ENCODE measurements at places on chromosomes 12 and 14.
A peak's percentile ranks its signal among the peaks of the same experiment; 100 is the strongest.

DNA sequence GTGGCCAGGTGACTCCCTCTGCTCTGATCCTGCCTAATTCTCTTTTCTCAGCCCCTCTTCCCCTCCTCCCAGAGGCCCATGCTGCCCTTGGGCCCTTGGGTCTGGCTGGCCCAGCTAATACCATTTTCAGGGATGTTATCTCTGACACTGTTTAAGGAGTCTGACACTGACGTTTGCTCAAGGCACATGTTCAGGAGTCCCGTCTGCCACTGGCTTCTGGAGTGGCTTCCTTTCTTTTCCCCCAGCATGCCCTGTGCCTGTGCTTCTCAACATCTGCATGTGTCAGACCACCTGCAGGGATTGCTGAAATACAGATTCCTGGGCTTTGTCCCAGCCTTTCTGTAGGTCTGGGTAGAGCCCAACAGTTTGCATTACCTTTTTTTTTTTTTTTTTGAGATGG lies 128.9 kb downstream of the BCL11B start:
- no peak for DNase-seq

GRCh38 chr14:55136885-55137786 lies 8.1 kb downstream of the LGALS3 start:
- no peak for DNase-seq

GRCh38 chr12:111699962-111700361 lies 14.1 kb downstream of the ACAD10 start:
- DNase-seq = no peak

- peak; percentile 20 for DNase-seq
These were observed 44.4 kb downstream of the AEBP2 start for GRCh38 chr12:19483727-19484126.

DNA sequence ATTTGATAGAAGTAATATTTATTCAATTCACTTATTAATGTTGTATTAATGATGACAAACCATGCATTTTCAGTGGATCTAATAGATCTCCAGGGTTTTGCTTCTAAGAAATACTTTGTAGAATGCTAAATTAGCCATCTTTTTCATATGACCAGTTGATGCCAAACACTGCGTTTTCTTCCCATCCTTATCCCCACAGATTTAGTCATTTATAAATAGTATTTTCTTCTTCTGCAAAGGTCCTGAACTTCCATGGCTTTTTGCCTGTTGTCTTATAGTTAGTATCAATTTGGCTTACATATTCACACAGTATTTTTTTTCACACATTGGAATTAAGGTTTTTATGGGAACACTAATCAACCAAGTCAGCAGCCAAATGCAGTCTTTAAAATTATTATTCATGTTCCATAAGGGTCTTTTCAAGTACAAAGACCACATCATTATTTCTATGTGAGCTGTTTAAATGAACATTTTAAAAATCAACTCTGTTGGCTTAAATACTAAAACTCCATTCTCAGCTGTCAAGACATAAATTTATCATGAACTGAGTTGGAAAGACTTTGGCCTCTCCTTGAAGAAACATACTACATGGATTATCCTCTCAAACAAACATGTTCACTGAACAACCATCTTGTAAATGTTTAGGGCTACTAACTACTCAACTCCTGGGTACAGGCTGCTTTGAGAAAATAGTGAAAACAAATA lies 1278.4 kb upstream of the FLRT2 start:
- DNase-seq = no peak

DNA sequence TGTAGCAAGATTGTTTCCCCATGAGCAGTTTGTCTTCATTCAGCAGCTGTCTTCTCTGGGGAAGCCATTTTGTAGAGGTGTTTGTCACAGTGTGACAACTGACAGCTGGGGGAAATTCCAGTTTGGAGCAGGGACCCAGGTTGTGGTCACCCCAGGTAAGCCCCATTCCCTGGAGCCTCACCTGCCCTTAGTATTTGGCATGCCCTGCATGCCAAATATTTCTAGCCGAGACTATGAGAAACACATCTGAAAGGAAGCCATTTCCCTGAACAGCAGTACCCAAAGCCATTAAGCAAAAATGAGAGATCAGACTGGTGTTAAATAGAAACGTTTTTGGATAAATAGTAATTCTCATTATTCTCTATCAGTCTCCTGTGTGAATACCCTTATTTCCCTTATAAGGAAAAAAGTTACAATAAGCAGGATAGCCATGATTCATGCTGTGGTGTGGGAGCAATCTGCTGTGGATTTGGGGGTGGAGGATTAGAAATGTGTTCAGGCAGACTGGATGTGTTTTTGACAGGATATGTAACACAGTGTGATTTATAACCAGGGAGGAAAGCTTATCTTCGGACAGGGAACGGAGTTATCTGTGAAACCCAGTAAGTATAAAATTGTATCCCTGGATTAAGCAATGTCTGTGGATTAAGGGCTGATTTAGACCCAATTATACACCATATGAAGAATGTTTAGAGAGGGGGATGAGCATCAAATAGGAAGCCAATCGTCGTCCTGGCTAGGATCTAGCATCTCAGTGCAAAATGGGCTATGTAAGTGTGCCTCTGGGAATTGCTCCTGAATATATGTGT lies 68.9 kb downstream of the DAD1 start:
- no peak for DNase-seq

DNA sequence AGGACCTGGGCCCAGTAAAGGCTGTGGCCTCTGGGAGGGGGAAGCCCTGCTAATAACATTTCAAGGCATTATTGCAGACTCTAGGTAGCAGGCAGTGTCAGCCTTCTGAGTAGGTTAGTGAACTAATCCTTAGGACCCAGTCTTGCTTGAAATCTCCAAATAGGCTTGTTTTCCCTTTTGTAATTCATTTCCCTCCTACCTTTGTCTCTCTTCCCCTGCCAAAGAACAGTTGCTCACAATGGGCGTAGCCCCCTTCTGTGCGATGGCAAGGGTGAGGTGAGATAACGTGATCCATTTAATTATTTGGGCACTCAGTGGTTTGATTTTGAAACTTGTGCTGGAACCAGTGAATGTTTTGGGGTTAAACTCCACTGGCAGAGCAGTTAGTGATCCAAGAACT lies 10.9 kb downstream of the PELI2 start:
- no peak for DNase-seq

GRCh38 chr12:67792185-67792584 lies 143.6 kb downstream of the DYRK2 start:
- no peak for DNase-seq

DNA sequence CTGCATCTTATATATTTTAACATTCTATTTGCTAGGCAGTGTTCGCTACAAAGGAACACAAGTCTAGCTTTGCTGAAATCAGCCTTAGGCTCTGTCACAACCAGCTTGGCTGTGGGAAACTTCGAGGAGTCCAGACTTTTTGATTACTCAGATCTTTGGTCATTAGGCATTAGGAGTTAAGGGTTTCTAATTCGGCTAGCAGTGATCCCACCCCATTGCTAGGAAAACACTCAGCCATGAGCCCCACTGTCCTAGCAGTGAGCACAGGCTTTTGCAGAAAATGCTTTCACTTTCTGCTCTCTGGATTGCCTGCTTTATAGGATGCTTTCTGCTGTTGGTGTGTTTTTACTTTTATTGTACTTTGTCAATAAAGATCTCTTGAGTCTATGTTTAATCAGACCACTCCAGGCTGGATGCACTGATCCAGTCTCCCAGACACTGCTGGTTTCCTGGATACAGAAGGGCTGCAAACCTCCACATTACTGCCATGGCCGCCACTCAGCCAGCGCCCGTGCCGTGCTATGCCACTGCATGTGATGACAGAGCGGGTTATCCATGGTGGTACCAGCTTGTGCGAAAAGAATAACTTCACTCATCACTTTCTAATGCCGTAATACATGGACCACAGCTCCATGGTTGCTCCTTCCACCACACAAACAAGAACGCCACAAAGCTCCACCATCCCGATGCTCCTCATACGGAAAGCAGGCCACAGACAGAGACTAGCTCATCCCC lies 41.0 kb upstream of the PYGL start:
- no peak for DNase-seq
